Glutamatergic neuron (in vitro differentiated cells): ENCODE measurements at places on chromosomes 2 and 18. TPM values are rescaled to one million over a fixed set of nuclear protein-coding genes. Genes with fewer than 3 reads are reported as not detected.

DNA sequence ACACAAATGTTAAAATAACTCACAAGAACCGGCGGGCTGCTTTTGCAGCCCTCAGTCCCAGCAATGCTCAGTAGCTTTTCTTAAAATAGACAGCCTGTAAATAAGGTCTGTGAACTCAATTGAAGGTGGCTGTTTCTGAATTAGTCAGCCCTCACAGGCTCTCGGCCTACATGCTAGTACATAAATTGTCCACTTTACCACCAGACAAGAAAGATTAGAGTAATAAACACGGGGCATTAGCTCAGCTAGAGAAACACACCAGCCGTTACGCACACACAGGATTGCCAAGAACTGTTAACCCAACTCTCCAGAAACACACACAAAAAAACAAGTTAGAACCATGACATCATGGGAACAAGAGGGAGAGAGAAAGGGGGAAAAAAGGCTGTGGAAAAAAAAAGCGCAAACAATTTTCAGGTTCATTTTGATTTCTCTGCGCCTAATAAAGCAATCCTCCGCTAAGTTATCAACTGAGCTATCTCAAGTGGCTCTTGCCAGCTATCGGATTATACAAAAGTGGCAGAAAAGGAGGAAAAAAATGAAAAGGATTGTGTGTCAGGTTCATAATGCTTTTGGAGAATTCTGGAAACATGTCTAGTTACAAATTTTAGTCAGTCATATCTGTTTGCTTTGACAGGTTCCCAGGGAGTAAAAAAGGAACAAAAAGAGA lies 89.1 kb downstream of the ZEB2 start:
- DNase-seq = no peak

DNA sequence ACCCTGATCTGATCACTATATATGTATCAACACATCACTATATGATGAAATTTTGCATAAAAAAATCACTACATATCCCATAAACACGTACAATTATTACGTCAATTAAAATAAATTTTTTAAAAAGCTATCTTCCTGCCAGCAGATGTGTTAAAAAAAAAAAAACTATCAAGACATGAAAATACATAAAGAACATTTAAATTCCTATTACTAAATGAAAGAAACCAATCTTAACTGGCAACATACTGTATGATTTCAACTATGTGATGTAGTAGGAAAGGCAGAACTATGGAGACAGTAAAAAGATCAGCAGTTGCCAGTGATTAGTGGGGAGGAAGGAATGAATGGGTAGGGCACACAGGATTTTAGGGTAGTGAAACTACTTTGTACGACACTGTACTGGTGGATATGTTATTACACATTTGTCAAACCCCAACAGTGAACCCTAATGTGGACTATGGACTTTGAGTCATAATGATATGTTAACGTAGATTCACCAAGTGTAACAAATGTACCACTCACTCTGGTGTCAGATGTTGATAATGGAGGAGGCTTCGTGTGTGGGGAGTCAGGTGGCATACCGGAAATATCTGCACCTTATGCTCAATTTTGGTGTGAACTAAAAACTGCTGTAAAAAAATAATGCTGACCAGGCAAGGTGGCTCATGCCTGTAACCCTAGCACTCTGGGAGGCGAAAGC lies 27.4 kb downstream of the USP34 start:
- DNase-seq = no peak

- no peak for DNase-seq
Measured at GRCh38 chr18:58562146-58562998, 66.5 kb downstream of the ALPK2 start.

GRCh38 chr2:150778828-150779227 lies 291.4 kb upstream of the RND3 start:
- DNase-seq = no peak

DNA sequence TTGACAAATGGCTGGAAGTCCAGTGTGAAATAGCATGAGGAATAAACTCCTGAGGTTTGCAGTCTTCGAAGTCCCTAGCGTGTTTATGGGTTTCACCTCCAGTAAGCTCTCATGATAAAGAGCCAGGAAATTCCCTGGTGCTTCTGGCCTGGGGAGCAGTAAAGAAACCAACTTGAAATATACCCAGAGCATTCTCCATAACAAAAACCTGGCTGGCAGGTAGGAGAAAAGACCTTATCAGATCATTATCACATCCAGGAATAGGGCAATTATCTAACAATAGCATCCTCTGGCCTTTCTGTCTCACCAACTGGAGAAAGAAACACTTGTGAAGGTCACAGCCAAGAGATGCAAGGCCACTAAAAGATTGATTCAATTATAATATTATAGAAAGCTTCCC lies 513.6 kb upstream of the LRRTM4 start:
- DNase-seq = no peak

DNA sequence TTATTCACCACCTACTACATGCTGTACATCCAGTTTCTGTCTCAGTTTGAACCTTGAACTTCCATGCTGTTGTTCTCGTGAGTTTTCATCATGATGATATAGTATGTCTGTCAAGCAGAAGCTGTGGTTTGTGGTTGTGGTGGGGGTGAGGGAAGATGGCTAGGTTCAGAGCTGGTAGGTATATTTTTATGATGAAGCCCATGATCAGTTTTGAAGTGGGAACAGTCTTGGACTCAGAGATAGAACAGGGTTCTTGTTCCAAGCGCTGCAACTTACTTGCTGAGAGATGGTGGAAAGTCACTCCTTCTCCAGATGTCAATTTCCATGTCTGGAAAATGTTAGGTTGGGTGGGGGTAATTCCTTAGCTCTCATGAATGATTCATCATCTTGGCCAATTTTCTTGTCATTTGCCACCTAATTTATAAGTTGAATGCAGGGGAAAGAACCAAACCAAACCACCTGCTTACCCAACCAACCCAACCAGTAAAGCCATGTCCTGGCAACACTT lies 21.6 kb downstream of the PMAIP1 start:
- DNase-seq = no peak

- DNase-seq = no peak
Measured at GRCh38 chr2:23096906-23097602, 287.9 kb upstream of the KLHL29 start.

- no peak for DNase-seq
Measured at GRCh38 chr2:226860087-226860486, 24.2 kb downstream of the RHBDD1 start.

DNA sequence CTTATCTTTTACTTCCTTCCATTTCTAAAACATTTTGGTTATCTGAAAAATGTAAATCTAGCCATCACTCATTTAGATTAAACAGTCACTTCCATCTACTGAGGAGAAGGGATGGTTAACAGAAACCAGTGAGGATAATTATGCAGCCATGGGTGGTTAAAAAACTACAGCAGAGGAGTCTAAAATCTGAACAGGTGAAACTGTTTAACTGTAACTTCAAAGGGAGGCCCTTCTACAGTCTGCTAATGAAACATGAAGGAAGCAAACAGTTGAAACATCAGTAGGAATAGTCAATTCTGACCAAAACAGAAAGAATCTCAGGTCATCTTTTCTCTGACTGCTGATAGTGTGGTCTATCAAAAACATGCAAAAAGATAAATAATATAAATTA lies 71.0 kb downstream of the DTNB start:
- no peak for DNase-seq

- DNase-seq = no peak
Measured at GRCh38 chr2:73451263-73451972, 65.8 kb downstream of the ALMS1 start.

- DNase-seq = no peak
Measured at GRCh38 chr18:12880541-12880910, 3.5 kb downstream of the PTPN2 start.

GRCh38 chr18:58392324-58393000 lies 236.4 kb downstream of the ALPK2 start:
- no peak for DNase-seq

GRCh38 chr2:128169933-128170709 lies 79.1 kb downstream of the UGGT1 start:
- DNase-seq = no peak

DNA sequence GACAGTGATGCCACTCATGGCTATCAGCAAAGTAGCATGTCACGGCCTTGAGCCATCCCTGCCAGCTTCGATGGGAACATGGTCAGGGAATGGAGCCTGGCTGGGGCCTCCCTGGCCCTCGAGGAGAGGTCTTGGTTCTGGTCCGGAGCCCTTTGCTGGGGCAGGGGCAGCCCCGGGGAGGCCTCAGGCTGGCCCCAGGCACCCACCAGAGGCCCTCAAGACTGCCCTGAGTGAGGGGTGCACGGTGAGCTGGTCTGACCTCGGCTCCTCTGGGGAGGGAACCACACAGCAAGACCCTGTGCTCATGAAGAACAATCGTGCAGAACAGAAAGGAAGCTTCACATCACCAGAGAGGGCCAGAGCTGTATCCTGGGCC lies 75.2 kb upstream of the OTOS start:
- DNase-seq = no peak

- no peak for DNase-seq
Measured at GRCh38 chr2:102470168-102470567, 2.9 kb upstream of the SLC9A4 start.

DNA sequence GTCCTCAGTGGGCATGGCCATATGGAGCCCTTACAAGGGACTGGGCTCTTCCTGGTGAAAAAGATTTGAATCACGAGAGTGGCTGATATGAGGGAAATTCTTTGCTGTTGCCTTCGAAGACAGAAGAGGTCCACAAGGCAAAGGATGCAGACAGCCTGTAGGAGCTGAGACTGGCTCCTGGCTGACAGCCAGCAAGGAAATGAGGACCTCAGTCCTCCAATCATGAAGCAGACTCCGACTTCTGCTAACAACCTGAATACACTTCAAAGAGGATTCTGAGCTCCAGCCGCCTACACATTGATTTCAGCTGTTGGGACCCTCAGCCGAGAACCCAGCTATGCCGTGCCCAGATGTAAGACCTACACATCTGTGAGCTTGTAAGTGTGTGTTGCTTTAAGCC lies 3.0 kb upstream of the ST8SIA5 start:
- DNase-seq = no peak

DNA sequence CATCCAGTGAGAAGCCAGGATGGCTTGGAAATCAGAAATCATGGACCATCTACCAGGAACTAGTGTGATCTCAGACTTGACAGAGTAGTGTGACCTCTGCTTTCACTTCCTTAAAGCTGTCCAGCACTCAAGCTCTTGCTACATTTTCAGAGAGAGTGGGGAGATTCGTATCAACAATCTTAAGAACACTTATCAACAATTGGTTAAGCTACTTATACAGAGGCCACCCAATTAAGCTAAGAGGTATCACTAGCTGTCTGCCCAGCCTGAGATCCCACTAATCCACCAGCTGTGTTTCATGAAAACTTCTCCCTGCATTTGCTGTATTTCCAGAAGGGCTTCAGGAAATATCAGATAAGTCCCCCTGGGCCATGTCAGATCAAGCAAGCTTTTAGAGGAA lies 4.2 kb downstream of the RPRM start:
- no peak for DNase-seq

DNA sequence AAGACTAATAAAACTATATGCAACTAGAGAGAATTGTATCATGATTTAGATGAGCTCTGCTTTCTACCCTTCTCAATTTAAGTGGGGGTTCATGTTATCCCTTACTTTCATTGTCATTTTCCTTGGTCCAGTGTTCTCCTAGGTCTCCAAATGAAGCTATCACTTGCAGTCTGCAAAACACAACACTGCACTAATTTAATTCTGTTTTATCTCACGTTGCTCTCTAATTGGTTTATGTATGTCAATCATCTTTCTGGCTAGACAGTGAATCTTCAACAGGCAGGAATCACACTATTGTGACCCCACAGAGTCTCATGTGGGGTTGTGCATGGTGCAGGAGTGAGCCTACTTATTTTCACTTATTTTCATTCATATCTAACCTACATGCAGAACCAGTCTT lies 348.3 kb upstream of the SYT4 start:
- DNase-seq = no peak

- no peak for DNase-seq
Measured at GRCh38 chr2:44135771-44136170, 32.9 kb upstream of the PPM1B start.

- no peak for DNase-seq
Measured at GRCh38 chr2:99488539-99489062, 1.2 kb downstream of the REV1 start.

DNA sequence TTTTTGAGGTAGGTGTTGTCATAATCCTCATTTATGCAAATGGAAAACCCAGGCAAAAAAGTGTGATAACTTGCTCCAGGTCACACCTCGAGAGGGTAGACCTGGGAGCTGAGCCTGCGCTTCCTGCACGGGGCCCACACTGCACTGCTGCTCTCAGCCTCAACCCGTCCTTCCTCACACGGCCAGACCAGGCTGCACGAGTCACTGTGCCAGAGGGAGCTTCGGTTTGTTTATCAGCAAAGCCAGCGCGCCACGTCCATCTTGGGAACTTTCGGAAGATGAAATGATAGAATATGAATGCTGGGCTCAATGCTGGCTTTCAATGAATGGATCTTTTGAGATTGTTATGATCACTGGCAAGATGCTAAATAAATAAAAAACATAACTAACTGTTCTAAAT lies 14.4 kb downstream of the COPS9 start:
- DNase-seq = no peak

GRCh38 chr2:237877576-237878307 lies 18.3 kb downstream of the RAMP1 start:
- DNase-seq = no peak

DNA sequence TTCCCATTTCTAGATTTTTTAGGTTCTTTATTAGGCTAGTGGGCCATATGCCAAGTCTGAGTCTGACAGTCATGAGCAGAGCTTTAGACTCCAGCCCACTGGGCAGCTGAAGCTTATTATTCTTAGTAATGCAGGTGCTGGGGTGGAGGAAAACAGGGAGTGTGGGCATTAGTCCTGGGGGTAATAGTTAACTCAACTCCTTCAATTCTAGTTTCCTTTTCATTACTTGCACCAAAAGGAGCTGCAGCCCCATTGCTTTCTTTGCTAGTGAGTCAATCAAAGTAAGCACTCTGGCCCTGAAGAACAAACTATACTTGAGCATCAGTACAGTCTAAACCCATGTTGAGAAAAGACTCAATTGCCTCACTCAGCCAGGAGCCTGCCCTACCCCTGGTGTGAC lies 35.5 kb downstream of the ICOS start:
- DNase-seq = no peak

GRCh38 chr2:47592381-47592780 lies 189.4 kb downstream of the MSH2 start:
- DNase-seq = no peak

GRCh38 chr2:63301481-63301880 lies 250.9 kb downstream of the OTX1 start:
- DNase-seq = no peak

The FSHR gene
- not detected for total RNA-seq

The THSD7B gene
- total RNA-seq = 182 TPM

The DHRS9 gene
- total RNA-seq = not detected

The SKOR2 gene
- 6.7 TPM for total RNA-seq

The SLC14A1 gene
- not detected for total RNA-seq

The EML6 gene
- total RNA-seq = 0.91 TPM

The NDC80 gene
- 7.7 TPM for total RNA-seq

The DQX1 gene
- total RNA-seq = 0.91 TPM

The SIX3 gene
- 0.86 TPM for total RNA-seq

The PLEK gene
- total RNA-seq = not detected

The CRACDL gene
- total RNA-seq = 2.1 TPM

The ELOA2 gene
- not detected for total RNA-seq

The FAM110C gene
- not detected for total RNA-seq

The CCDC148 gene
- total RNA-seq = 1.8 TPM

The ECEL1 gene
- 2.3 TPM for total RNA-seq
